ENCODE measurements at places on chromosomes 4 and X.

- DNase-seq, result no peak
These were observed 94.2 kb downstream of the CBLL2 start for GRCh38 chrX:22366906-22367305.

DNA sequence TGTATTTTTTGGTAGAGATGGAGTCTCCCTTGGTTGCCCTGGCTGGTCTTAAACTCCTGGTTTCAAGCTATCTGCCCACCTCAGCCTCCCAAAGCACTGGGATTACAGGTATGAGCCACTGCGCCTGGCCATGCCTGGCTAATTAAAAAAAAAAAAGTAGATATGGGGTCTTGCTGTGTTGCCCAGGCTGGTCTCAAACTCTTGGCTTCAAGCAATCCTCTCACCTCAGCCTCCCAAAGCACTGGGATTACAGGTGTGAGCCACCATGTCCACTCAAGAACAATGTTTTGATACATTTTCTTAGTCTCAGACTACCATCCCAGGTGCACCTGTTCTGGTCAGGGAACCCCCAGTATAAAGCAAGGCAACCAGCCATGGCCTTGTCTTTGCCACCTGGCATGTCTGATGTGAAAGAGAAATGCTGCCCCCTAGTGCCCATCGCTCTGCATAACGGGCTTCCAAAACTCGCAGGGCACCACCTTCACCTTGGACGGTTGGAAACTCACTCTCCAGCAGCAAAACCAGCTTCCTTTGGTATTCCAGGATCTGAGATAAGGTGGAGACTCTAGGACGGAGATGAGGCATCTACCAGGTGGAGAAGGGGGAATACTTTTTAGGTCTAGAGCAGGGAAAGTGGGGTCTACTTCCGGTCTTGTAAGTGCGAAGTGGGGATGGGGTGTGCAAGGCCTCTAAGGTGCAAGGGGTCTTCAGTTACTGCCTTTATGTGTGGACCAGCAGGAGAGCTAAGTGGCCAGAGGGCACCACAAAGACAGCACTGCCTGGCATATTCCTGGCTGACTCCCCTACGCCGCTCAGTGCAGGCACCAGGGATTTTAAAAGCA lies 47.7 kb upstream of the AFAP1 start:
- peak; percentile 42 for DNase-seq

DNA sequence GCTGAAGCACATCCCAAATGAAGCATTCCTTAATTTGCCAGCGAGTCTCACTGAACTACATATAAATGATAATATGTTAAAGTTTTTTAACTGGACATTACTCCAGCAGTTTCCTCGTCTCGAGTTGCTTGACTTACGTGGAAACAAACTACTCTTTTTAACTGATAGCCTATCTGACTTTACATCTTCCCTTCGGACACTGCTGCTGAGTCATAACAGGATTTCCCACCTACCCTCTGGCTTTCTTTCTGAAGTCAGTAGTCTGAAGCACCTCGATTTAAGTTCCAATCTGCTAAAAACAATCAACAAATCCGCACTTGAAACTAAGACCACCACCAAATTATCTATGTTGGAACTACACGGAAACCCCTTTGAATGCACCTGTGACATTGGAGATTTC lies 14.6 kb downstream of the TLR8 start:
- no peak for DNase-seq

GRCh38 chr4:37678624-37679023 lies 7.6 kb downstream of the RELL1 start:
- no peak for DNase-seq

DNA sequence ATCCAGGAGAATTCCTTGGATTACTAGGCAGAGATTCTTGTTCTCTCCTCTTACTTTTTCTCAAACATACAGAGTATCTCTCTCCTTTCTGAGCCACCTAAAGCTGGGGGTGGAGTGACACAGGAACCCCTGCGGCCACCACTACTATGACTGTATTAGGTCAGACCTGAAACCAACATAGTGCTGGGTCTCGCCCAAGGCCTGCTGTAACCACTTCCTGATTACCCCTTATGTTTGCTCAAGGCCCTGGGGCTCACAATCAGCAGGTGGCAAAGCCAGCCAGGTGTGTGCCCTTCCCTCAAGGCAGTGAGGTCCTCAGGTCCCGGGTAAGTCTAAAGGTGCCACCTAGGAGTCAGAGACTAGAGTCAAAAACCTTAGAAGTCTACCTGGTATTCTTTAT lies 166.4 kb downstream of the PARM1 start:
- no peak for DNase-seq

- peak; percentile 49 for DNase-seq
These were observed 599 bp downstream of the NUP54 start for GRCh38 chr4:76147454-76148141.

- no peak for DNase-seq
These were observed 143.3 kb upstream of the KCNIP4 start for GRCh38 chr4:22091906-22092305.

GRCh38 chrX:102846544-102847236 lies 90.4 kb upstream of the RAB40AL start:
- no peak for DNase-seq

- no peak for DNase-seq
These were observed 29.9 kb upstream of the GAB1 start for GRCh38 chr4:143306788-143307187.

- DNase-seq, result no peak
These were observed 367.8 kb downstream of the GASK1B start for GRCh38 chr4:157804986-157805385.

GRCh38 chr4:130576218-130576617 lies 1480.3 kb downstream of the C4orf33 start:
- DNase-seq, result no peak

DNA sequence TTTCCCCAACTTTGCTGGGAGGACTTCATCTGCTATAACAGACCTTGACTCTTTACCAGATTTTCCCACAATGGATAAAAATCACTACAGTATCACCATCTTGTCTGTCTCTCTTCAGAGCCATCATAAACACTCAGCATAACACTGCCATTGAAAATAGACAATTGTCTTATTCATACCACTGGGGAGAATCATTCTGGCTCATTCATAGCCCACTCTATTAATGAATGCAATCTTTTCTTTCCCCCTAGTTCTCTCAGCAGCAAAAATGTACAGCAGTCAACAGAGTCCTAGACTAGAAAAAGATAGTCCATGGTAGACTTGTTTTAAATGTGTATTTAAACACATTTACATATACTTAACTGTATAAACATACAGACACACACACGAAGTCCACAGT lies 19.2 kb downstream of the SLC9A7 start:
- DNase-seq, result no peak

- DNase-seq, result no peak
These were observed 39.8 kb upstream of the CCKAR start for GRCh38 chr4:26530099-26530498.

- no peak for DNase-seq
These were observed 3.1 kb downstream of the CT45A10 start for GRCh38 chrX:135890087-135890585.

Measured in nucleus accumbens (tissue), 56 donors.